Right atrium auricular region (tissue), 2 donors: ENCODE measurements at places on chromosomes 13 and 19. TPM values are rescaled to one million over a fixed set of nuclear protein-coding genes. Genes with fewer than 3 reads are reported as not detected.

GRCh38 chr19:18672606-18673337, 10.7 kb upstream of the CRTC1 start:
- no peak overlapping the region for H3K4me3 ChIP-seq
- H3K27me3 ChIP-seq, result no peaks in the 10 kb centered on the region
- DNase-seq, result no peak
- peak overlapping the region; percentile 56 for H3K27ac ChIP-seq
- H3K4me1 ChIP-seq, result peaks cover 32% of the 10 kb centered on the region
- H3K36me3 ChIP-seq, result peaks cover 23% of the 10 kb centered on the region

KCNC3 gene
- 1.4 TPM for total RNA-seq

GRCh38 chr13:78595495-78596398, 7.6 kb downstream of the POU4F1 start:
- DNase-seq, result no peak
- no peaks in the 10 kb centered on the region for H3K36me3 ChIP-seq
- no peak overlapping the region for H3K4me3 ChIP-seq
- H3K4me1 ChIP-seq, result no peaks in the 10 kb centered on the region
- peaks cover 81% of the 10 kb centered on the region for H3K27me3 ChIP-seq

SERP2 gene
- total RNA-seq, result 17.7 TPM

PSG7 gene
- not detected for total RNA-seq
